ENCODE measurements at places on chromosomes 5 and 9.

- DNase-seq = no peak
Observed at GRCh38 chr9:101995231-101995630, 256.8 kb upstream of the GRIN3A start.

- DNase-seq = no peak
Observed at GRCh38 chr5:78065663-78066062, 228.8 kb downstream of the AP3B1 start.

GRCh38 chr9:89375191-89375760 is 57.0 kb downstream of the SECISBP2 start:
- peak; percentile 27 for DNase-seq

DNA sequence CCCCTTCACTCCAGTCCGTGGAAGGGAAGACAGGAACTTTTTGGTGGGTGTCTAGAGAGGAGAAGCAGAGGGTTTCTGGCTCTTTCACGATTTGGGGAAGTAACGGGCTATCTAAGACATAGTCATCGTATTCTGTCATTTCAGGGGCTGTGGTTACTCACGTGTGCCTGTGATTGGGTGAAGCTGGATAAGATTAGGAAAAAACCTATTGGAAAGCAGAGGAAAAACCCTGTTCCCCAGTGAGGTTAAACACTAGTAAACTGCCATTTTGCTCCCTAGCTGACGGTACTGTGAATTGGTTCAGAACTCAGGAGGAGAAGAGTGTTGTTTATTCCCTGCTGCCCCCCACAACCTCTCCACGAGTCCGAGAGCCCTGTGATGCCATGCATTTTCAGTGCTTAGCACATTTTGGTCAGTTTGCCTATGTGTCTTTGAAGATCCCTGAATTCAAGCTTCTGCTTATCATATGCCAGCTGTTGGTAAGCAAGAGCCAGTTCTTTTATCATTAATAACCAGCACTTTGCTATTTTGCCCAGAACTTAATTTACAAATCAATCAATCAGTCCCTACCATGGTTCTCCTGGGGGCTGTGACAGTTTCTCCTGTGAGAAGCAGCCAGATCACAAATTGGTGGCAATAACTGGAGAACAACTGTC is 45.1 kb upstream of the ROR2 start:
- no peak for DNase-seq

- DNase-seq = no peak
Observed at GRCh38 chr5:66222455-66222854, 78.4 kb downstream of the SREK1 start.

DNA sequence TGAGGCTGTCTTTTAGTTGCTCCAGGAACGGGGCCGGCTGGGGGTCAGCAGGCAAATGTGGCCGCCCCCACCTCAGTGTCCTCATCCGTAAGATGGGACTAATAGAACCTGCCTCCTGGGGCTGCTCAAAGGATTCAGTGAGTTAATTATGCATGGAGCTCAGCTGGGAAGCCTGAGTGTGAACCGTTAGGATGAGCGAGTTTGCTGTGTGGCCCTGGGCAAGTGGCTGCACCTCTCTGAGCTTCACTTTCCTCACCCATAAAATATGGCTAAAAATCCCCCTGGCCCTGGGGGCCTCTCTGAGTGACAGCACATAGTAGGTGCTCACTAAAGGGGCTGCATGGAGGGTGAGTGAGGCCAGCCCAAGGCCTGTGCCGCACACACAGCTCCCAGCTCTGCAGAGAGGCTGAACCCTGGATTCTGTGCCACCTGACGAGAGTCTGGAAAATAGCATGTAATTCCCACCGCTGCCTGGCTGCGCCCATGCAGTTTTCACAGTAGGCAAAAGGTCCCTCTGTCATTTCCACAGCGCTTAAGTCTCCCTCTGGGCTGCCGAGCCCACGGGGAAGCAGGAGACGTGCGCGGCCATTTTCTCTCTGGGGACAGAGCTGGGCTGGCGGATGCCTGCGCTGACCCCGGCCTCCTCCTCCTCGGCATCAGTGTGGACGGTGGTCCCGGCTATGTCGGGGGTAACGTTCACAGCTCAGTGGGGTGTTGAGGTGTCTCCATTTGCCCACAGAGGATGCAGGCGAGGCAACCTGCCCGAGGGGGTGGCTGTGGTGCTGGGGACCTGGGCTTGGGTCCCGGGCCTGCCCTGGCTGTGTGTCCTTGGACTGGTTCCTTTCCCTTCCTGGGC is 18.2 kb downstream of the ASS1 start:
- DNase-seq = no peak

All from eye (tissue), 1 donor.